MCF 10A (cell line): ENCODE measurements at places on chromosomes 2 and 18.

- peak; percentile 16 for DNase-seq
Measured at GRCh38 chr2:222076973-222077690, 221.7 kb downstream of the PAX3 start.

DNA sequence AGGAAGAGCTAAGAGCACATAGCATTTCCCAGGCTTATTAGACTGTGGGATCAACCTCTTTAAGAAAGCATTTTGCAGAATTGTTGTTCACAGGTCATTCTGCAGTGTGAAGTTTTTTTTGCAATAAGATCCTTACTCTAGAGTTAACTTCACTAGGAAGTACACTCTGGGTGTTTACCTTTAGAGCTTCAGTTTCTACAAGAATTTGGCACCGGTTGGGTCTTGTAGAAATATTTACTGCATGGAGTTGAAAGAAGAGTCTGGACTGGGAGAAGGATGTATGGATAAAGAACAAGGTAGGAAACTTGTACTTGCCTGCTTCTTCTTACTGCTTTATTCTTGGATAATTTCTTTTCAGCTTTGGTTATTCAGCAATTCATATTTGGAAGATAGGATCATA lies 944.9 kb upstream of the GYPC start:
- no peak for DNase-seq

DNA sequence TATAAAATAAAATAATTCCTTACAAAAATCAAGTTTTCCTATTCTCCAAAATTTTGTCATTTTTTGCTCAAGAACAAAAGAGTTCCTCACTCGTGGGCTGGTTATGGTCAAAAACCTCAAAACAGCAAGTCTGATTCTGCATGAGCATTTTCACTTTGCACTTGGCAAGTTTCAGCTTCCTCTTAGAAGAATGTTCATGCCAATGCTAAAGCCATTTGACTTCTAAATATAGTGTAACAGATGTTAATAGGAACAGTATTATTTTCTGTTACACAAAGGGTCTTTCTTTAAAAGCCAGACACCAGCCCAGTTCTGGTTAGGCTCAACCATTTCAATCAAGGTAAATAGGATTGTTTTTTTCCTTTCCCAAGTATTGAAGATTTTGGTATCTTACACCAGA lies 261.3 kb upstream of the CCDC68 start:
- DNase-seq, result no peak

GRCh38 chr18:5295231-5295920 lies at the start of gene ZBTB14:
ZBTB14 (minus strand) TSS chr18:5295726; CDS start chr18:5293246, 2,480 bp downstream.
- DNase-seq, result peak; percentile 49
